Hippocampal formation (tissue), 2 donors: ENCODE measurements at places on chromosomes 1 and 21.

GRCh38 chr1:3461934-3462275, 7.4 kb downstream of the ARHGEF16 start:
- no peak for DNase-seq

GRCh38 chr1:163999131-163999530, 559.9 kb upstream of the PBX1 start:
- DNase-seq: no peak

DNA sequence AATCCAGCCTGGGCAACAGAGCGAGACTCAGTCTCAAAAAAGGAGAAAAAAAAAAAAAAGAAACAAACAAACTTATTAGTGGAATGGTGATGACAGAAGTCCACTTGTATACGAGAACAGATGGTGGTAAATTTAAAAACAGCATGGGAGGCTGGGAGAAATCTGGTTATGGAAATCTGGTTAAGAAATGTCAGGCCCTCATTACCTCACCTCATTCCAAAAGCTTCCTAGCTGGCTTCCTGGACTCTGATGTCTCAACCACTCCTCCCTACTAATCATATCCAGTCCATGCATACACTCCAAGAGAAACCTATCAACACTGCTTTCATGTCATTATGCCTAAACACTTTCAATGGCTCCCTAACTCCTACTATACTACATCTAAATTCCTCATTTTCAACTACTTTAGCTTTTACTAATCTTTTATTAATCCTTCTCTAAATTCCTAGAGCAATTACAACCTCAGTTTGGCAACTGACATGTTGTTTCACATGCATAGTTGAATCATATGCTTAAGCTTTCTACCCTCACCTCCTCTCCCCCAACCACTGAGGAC, 52.9 kb downstream of the FOXJ3 start:
- DNase-seq: no peak

DNA sequence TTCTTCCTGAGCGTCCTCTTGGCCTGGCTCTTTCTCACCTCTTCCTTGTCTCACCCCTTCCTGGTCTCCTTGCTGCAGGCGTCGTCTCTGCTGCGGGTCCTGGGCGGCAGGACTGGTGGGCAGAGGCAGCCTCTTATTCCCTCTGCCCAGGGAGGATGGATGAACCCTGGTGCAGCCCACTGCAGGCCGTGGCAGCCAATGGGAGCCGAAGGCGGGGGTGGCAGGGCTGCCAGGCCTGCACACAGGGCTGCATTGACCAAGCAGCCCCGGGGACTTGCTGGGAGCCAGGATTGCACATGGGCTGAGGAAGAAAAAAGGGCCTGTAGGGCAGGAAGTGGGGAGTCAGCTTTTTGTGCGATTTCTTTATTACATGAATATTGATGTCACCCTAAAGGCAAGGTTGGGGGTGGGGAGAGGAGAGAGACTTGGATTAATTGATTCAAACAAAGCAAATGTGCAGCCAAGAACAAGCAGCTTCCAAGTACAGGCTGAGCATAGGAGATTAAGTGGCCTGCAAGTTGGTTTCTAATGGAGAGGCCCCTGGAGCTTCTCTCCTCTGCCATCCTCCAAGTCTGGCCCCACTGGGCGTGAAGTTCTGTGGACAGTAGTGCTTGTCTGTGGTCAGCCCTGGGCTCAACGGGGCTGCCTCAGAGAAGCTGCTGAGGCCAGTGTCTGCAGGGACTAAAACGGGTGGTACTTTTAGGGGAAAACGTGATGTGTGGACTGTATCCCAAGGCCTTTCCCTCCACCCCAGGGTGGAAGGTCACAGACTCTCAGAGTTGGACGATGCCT, at the start of gene S100B:
TSS of gene S100B (minus strand) at position 108 of the 792 bp plus-strand sequence. CDS start 2,667 bp downstream, outside the sequence.
- peak; percentile 93 for DNase-seq

- DNase-seq: no peak
Measured at GRCh38 chr21:17472592-17473271, 40.1 kb upstream of the CXADR start.

DNA sequence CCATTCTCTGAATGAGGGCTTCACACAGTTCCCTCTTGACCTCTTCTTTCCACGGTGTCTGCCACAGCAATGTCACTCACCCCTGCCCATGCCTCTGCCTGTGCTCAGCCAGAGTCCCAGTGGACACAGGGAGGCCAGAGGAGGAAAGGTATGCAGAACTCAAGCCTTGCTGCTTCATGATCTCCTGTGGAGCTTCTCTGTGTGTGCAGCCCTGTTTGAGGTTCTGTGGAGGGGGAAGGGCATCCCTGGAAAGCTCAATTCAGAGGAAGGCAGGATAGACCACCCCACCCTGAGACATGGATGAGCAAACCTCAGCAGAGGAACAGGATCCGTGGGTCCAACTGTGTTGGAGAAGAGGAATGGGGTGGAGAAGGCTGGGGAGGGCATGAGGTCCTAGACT, 2.0 kb downstream of the HCN3 start:
- DNase-seq: no peak

DNA sequence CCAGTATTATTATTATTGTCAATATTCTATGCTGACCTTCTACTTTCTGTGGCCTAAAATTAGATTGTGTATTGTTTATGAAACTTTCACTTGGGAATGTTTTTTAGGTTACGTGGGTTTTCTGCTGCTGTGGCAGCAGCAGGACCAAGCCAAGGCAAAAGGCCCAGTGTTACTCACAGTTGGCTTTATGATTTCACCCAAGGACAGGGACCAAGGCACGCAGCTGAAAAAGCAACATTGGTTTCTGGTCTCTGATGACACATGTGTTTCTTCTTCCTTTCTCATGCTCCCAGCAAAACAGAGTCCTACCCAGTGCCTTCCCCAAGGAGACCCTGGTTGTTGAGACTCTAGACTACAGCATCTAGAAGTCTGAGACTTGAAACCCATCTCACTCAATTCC, 413.7 kb downstream of the SETD4 start:
- DNase-seq: no peak

- DNase-seq: no peak
Measured at GRCh38 chr1:27621051-27621920, 13.7 kb downstream of the FGR start.

DNA sequence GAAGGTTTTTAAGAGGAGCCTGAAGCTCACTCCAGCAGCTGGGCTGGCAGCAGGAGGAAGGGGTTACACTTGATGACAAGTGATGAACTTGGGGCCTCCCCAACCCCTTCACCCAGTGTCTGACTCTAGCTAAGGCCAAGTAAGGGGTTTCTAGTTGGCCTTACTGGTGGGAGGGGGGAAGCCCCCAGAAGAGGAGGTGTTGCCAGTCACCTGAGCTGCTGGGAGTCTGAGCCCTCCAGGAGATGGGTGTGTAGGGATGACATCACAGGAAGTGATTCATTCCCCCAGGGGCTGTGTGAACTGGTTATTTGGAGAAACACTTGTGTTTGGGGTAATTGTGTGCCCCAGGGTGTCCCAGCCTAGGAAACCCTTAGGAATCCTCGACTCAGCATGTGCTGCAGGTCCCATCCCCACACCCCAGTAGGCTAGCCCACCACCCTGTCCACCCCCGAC, 3.1 kb downstream of the PADI1 start:
- DNase-seq: no peak

DNA sequence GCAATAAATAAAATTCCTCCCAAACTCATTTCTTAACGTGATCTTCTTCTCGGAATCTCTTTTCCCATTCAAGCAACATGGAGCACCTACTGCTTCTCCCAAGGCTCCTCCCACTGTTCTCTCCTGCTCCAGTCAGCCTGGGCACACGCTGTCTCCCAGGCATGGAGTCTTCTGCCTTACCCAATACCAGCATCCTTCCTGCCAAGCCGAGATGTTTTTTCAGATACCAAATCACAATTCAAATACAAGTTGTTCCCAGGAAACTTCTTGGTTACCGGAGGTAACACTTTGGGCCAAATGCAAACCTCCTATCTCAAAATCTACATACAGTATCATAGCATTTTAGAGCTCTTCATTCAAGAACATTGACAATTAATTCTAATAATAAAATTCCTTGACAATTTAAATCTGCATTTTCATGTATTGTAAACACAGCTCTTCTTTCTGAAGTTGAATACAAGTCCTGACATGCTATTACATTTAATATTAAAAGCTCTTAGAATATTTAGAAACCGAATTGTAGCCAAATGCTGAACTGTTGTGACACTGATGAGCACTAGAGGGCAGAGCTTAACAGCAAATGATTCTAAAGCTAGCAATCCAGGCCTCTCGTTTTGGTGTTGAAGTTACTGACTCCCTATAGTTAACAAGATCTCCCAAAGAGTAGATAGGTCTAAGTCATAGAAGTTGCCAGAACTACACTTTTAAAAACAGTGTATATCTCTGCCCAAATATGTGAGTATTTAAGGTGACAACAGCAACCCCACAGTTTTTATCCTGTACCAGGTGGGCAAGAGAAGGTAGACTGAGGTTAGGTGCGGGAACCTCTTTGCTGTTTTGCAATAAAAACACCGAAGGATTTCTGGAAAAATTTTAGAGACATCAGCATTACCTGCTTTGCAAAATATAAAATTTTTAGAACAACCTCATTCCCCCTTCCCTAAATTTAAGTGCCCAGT, 52.3 kb downstream of the BCAR3 start:
- peak; percentile 87 for DNase-seq

DNA sequence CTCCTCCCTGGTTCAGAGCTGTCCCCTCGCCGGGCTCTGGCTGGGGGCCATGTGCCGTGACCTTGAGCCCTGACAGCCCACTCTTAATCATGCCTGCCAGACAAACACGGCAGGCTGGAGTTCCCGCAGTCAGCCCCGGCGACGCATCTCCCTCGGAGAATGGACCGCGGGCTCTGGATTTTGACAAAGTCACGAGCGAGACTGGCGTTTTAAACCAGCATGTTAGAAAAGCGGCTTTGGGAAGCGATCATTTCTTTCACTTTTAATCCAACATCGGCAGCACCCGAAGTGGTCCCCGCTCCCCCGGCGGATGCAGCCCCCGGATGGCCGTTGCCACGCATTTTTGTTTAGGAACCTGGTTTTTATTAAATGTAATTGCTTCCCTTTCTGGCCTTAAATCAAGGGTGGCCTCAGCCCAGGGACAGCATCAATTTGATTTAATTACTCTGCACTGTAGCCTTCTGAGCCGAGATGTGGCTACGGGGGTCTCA, 70.9 kb downstream of the PRDM16 start:
- no peak for DNase-seq

DNA sequence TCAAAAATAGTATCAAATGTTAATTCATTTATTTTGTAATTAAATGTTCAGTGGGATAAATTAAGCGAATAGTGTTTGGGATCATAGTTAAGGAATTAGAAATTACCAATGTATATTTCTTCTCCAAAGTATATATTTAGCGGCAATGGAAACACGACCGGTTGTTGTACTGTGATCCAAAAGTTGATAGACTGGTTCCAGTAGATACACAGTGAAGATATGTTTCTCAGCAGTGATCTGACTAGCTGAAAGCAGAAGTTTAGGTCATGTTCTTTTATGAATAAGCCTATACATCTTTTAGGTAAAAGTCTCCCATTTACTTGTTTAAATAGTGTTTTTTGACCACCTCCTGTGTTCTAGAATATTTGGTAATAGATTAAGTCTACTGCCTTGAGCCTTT, 8.8 kb downstream of the USP16 start:
- no peak for DNase-seq

GRCh38 chr1:218377143-218377660, 32.1 kb downstream of the TGFB2 start:
- DNase-seq: no peak

DNA sequence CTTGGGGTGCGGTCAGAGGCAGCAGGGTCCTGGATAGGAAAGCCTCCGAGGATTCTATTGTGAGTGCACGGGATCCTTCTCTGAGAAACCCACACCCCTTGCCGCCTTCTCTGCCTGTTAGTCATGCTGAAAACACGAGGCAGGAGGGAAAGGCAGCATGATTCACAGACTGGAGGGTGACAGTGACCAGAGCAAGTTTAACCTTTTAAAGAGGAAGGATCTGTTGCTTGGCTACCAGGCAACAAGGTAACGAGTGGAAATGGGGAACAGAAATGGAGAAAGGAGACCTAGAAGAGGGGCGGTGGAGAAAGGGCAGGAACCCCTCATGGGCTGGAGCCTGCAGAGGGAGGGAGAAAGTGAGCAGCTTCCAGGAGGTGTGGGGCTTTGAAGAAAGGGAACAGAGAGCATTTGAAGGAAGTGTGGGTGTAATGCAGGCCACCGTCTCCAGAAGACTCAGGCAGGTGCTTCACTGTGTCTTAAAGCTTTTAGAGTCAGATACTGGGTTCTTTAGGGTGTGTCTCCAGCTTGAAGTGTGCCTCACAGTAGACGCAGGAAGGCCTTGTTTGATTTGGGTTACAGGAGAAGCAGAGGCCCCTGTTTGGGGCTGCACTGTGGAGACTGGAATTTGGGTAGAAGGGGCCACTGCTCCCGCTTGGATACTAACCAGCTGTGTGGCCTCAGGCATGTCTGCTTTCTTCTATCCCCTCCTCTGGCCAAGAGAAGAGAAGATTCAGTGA, 19.1 kb downstream of the OPTC start:
- no peak for DNase-seq

- DNase-seq: no peak
Measured at GRCh38 chr21:15730484-15731242, 881 bp downstream of the USP25 start.

GRCh38 chr1:82110366-82111254, 309.9 kb downstream of the ADGRL2 start:
- DNase-seq: no peak

DNA sequence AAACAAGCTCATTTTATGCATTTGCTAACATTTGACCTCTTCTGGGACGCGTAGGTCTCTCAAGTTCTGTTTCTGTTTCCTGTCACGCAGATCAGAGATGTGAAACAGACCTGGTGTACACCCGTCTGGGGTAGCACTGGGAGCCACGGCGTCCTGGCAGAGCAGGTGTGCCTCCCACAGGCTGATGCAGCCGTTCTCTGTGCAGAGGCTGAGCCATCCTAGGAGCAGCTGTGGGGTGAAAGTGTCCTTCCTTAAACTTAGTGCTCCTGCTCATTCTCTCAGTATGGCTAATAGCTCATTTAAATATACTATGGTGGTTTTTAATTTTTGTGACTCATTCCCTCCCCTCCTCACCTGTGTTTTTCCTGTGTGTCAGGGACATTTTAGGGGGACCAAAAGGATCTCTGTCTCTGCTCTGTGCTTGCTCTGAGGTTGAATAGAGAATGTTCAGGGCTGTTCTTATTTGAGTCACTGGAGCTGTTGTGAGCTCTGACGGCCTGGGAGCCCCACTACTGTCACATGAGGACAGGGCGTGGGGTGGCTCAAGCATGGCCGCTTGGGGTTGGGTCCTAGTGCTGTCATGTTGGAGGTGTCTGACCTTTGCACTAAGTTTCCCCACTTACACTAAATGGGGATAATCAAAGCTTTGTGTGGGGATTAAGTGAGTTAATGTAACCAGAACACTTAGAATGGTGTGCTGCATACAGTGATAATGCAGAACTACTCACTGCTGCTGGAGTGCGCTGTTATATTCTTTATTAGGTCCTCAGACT, 43.0 kb downstream of the GALNT2 start:
- DNase-seq: no peak

GRCh38 chr1:115501476-115501875, 140.3 kb upstream of the VANGL1 start:
- no peak for DNase-seq
